ENCODE measurements at places on chromosomes 6 and 20.

GRCh38 chr6:85594197-85594930 lies 706 bp upstream of the SNX14 start:
- peak; percentile 76 for DNase-seq

GRCh38 chr20:35108921-35109320 lies 16.3 kb upstream of the TRPC4AP start:
- DNase-seq: no peak

DNA sequence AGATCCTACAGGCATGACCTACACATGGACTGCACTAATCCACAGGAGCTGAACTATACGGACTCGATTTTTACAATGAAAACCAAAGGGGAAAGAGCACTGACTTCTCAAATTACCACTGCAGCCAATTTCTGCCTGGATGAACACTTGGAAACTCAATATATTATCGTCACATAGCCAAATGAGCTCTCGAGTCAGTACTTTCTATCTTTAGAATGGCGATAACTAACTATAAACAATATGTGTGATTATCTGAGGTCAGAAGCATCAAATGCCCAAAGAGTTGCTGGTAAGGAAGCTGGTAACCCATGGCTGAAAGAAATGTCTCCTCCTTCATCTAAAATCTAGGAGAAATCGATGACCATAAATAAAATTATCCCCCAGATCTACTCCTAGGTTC lies 86.7 kb downstream of the KIF16B start:
- no peak for DNase-seq

DNA sequence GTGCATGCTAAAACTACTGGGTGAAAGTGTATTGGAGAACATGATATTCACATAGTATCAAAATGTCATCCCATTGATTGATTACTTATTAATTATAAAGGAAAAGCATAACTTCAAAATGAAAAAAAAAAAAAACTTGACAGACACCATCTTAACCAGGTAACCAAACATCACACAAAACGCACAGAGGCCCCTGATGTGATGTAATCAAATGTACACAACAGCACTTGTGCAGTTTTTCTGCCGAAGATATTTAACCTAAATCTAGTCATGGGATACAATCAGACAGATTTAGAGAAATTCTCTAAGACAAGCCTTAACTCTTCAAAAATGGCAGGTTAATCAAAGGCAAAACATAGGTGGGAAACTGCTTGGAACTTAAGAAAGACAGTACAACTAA lies 102.0 kb upstream of the TENT5A start:
- DNase-seq: no peak

DNA sequence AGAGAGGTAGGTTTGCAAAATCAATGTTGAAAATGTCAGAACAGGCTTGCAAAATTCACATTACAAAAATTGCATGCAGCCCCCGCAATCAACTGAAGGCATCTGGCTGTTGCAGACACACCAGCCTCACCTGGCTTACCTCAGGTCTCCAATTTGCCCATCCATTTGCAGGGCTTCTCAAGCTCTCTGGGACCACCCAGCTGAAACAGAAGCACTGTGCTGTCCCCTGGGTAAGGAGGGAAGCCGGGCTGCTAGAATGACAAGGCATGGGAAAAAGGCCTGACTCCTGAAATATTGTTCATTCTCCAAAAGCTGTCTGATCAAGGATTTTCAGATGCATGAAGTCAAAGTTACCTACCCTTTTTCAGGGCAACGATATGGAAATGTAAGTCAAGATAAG lies 52.6 kb upstream of the CD93 start:
- DNase-seq: no peak

DNA sequence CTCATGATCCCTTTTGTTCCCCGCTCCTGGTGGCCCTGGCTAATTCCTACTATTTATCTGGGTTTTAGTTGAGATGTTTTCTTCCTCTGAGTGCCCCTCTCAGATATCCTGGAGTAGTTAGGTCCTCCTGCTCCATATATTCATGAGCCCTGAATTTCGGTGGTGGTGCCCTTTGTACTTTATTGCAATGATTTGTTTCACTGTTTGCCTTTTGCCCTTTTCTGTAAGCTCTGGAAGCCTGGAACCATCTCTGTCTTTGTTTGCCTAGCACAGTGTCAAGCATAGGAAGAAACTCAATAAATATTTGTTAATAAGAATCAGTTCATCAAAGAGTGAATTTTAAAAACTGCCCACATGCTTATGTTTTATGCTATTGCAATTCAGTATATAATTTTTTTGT lies 144.9 kb downstream of the DNAH8 start:
- DNase-seq: no peak

- no peak for DNase-seq
Observed at GRCh38 chr6:144777249-144777648, 492.1 kb downstream of the UTRN start.

- DNase-seq: no peak
Observed at GRCh38 chr20:1448081-1448620, 18.5 kb downstream of the NSFL1C start.

GRCh38 chr6:134873500-134874388 lies 76.2 kb downstream of the ALDH8A1 start:
- peak; percentile 31 for DNase-seq

DNA sequence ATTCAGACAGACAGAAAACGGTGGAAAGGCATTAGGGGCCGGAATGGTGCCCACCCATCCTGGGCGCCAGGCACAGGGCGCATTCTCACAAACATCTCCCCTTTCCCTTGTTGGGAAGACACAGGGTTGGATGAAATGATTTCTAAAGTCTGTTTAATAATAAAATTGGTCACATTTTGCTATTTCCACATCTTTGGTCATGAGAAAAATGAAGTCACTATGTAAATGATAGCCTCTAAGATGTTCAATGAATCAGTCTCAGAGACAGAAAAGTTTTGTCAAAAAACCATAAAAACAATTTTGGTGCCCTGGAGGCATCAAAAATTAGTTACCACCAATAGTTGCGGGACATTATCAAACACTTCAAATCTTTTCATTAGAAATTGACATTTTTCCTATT lies 40.7 kb downstream of the PRR18 start:
- DNase-seq: no peak

DNA sequence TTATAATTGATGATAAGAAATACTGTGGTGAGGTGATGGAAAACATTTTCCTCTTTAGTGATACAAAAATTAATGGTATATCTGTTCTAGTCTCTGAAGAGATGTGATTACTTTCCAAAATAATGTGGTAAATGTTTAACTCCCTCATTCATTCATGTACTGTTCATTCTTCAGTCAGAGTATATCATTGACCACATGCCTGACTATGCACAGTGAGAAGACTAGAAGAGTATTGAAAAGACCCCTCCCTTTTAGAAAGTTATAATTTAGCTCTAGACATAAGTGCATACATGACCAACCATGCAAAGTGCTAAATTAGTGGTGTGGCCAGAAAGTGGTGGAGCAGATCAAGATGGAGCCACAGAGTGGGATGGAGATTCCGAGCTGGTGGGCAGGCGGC lies 133.0 kb downstream of the CLIC5 start:
- DNase-seq: no peak

GRCh38 chr6:128487055-128487454 lies 33.3 kb downstream of the PTPRK start:
- no peak for DNase-seq

DNA sequence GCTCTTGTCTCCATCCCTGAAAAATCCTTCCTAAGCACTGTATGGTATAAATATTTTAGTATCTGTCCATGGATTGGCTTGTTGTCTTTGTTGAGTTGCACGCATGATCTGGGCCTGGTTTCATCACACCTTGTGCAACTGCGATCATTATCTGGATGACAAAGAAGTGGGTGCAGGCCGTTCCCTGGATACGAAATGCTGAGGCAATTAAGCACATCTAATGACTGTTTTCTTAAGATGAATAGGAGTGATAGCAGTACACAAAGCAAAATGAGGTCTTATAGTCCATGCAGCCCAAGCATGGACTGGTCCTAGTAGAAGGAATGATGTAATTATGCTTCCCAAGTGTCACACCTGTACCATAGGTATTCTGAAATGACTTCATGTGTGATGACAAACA lies 47.8 kb downstream of the SLC35D3 start:
- DNase-seq: no peak

- DNase-seq: no peak
Observed at GRCh38 chr6:47112317-47112716, 70.2 kb upstream of the ADGRF1 start.

- DNase-seq: no peak
Observed at GRCh38 chr6:163186527-163186926, 228.0 kb upstream of the QKI start.

DNA sequence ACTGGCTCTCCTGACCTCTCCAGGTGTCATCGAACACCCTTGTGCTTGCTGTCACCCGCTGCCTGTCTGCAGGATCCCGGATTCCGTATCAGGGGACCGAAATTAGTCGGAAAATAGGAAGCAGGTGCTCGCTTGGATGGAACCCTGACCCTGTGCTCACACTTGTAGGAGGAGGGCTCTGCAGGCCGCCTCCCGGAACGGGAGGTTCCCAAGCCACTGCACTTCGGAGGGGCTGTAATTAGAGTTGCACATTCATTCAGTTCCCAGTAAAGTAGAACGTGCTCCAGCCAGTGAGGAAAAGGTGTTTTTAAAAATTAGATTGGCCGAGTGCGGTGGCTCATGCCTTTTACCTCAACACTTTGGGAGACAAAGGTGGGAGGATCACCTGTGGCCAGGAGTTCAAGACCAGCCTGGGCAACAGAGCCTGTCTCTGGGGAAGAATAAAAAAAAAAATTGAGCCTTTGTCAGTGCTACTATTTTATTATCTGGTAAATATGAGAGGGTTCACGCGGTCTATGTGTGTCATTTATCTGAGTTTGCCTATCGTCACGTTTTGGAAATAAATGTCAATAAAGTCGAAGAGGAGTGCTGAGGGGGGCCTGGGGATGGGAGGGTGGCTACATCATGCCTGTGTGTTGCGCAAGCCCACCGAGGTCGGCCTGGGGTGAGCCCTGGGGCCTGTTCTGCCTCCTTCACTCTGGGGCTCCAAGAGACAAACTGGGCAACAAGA lies 1.5 kb upstream of the GMEB2 start:
- peak; percentile 83 for DNase-seq

GRCh38 chr6:35166520-35166919 lies 25.4 kb upstream of the TCP11 start:
- DNase-seq: no peak

GRCh38 chr20:53312957-53313356 lies 280.7 kb downstream of the ZNF217 start:
- DNase-seq: no peak

DNA sequence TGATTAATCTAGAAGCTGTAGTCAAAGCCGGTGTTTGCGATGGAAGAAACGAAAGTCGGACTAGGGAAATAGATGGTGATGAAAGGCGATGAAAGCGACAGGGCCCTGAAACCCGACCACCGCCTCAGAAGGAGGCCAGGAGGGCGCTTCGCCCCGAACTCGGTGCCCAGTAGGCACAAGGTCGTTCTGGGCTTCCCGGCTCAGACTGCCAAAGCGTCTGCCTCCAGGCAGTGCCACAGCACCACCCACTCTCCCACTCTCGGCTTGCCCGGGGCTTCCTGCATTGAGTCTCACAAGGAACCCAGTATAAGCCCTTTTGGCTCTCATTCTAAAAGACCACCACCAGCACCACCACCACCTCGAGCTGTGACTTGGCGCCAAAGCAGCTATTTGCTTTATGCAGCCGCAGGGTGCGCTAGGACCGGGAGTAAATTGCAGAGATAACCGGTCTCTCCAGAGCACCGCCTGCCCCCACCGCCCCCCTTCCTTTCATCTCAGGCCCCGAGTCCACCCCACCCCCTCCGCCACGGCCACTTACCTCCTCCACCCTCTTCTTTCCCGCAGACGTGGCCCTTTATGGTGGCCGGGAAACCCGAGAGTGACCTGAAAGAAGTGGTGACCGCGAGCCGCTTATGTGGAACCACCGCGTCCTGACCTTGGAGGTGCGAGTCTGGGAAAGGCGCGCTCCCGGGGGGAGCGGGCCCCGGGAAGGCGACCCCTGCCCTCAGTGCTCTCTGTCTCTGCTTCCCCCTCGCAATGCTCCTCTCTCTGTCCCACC lies 2.4 kb downstream of the TCF21 start:
- peak; percentile 43 for DNase-seq

- no peak for DNase-seq
Observed at GRCh38 chr6:38305995-38306681, 333.6 kb downstream of the BTBD9 start.

GRCh38 chr6:21377356-21377755 lies 216.2 kb upstream of the SOX4 start:
- DNase-seq: no peak

DNA sequence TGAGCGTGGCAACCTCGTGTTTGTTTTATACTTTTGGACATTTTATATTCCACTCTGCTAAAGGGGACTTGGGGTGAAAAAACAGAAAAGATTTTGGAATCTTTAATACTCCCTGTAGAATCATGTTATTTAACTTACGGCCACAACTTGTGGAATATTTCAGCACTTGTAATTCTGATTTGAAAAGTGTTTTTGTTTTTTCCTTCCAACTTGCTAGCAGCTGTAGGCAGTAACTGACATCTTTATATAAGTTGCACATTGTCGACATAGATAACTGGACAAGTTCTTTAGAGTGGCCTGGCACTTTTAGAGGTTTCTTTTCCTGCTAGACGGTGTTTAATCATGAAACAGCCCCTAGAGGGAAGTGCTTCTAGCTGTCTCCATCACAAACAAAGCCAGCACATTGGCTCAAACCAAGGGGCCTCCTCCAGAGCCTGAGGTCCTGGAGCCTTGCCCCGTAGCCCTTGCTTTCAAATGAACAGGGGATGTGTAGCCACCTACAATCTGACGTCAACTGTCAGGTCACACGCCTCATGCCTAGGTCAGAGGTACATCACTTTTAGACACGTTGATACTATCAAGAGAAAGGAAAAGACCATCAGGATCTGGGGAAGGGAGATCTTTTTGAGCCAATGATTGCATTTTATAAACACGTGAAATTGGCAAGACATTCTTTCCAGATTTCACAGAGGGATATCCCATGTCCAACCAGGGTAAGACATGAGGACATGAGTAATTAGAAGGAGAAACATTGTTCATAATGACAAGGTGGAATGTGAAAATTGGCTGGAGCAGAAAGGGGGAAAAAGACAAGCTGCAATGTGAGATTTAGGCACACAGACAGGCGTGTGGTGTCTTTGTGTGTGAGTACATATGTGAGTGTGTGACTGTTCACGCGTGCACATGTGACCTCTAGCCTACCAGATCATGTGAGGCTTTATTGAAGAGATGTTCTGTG lies 92.1 kb downstream of the TXNDC5 start:
- no peak for DNase-seq

DNA sequence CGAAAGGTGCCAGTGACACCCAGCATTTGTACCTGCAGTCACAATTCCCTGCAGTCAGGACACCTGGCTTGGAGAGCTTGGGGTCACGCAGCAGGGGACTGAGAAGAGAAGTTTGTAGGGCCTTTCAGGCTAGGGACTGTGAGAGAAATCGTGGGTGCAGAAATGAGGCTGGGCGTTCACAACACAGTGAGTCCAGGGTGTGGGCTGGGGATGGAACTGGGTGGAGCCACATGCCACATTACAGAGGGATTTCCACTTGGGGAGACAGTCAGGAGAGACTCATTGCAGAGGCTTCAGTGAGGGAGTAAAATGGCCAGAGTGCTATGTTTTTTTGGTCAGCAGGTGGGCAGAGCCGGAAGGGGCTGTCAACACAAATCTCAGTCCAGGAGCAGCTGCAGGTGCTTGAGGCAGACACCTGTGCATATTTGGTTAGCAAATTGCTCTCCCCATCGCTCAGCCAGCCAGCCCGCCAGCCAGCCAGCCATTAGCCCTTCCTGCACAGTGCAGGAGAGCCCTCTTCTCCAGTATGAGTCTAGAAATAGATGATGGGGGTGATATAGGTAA lies 7.4 kb downstream of the ITPR3 start:
- DNase-seq: no peak
